ENCODE measurements at places on chromosomes 1 and 21.

GRCh38 chr1:214071469-214071868 is 83.7 kb downstream of the PROX1 start:
- DNase-seq, result no peak

GRCh38 chr1:210416681-210417080 is 88.0 kb downstream of the HHAT start:
- DNase-seq, result no peak

DNA sequence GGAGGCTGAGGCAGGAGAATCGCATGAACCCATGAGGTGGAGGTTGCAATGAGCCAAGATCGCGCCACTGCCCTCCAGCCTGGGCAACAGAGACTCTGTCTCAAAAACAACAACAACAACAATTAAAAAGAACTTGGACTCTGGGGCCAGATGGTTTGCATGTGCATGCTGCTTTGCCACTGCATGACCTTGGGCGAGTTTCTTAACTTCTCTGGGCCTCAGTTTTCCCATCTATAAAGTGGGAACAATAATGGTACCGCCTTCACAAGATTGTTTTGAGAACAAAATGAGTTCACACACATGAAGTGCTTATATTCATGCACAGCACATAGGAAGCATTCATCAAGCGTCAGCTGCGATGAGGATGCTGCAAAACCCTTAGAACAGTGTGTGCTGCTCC is 74.6 kb downstream of the MAN1C1 start:
- DNase-seq, result no peak

GRCh38 chr1:206931709-206932108 is 10.0 kb upstream of the FCMR start:
- no peak for DNase-seq

GRCh38 chr1:63557365-63557987 is 34.2 kb downstream of the EFCAB7 start:
- peak; percentile 55 for DNase-seq

- DNase-seq, result no peak
Observed at GRCh38 chr1:236523704-236524141, at the start of gene LGALS8. TSS of gene LGALS8 (plus strand) at chr1:236523982. CDS start at chr1:236526071, 2,089 bp downstream.

DNA sequence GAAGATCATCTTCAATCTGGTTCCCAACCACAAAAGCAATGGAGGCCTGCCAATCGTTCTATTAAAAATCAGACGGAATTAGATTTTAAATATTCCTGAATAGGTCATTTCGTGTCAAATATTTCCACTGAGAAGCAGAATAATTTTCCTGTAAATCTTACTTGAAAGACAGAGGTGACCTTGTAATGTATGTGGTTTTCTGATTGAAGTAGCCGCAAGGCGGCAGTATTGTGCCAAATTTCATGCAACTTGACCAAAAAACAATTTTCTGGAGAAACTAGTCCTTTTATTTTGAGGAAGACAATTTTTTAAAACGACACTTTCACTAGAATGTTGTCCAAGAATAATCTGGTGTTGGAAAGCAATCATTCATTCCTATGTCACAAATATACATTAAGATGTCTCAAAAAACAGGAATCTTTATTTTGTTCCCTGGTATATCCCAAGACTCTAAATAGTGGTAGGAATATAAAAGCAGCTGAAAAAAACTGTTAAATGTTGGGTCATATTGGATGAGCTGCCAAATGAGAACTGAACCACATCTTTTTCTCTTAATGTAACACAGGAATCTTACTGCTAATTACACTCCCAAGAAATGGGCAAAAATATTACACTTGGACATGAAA is 33.6 kb downstream of the SPAG17 start:
- peak; percentile 76 for DNase-seq

- DNase-seq, result no peak
Observed at GRCh38 chr1:186463926-186464325, 3.0 kb upstream of the PDC start.

- no peak for DNase-seq
Observed at GRCh38 chr1:202210385-202210784, 16.8 kb downstream of the LGR6 start.

- no peak for DNase-seq
Observed at GRCh38 chr1:211285196-211285595, 26.0 kb downstream of the RCOR3 start.

DNA sequence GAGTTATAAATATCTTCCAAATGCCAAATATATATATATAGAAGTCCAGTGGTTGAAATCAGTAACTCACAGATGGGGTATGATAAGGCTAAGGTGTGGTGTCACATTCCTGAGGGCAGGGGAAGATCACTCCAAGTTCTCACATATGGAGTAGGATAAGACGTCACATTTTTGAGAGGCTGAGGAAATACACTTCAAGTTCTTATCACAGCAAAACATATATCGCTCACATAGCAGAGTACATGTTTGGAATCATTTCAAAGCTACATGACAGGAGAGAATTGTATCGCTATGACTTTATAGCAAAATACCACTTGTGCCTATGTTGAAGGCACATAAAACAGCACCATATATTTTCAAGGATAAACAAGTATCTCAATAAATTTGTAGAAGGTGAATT is 55.1 kb downstream of the RBM11 start:
- DNase-seq, result no peak

DNA sequence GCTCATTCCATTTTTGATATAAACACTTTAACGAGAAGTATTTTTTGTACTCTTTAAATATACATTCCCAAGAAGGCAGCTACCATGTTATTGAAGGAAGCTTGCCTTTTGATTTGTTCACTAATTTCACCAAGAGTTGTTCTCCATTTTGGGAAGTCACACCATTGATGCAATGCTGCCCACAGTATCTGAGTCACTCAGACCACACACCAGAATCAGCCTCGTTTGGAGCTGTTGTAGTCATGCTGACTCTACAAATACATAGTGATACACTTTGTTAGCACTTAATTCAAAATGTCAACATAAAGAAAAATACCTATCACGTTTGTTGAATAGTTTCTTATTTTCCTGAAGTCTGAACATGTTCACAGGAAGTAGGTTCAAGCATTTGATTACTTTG is 78.7 kb downstream of the PAPPA2 start:
- no peak for DNase-seq

DNA sequence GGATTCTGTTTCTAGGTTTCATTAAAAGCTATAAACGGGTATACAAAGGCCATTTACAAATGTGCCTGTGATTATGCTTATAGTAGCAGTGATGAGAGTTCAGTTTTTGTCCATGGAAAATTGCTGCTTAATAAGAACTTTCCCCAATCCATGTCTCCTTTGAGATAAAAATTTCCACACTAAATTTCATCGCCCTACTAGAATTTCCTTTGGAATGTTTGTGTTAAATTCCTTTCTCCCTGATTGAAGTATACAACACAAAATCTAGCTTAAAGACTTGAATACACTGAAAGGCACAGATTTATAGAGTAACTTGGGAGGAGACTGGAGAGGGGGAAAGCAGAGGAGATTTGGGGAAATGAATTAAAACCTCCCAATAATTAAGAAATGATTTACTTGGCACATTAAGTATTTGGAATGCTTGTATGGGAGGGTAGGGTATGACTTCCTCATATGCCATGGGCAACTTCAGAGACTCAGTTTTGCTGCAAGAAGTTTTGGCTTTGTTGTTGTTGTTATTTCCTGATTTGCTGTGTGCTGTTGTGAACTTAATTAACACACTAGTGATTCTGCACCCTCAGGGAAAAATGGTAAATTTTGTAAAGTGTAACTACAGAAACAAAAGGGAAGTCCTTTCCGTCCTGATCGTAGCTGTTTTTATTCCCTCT is 157.6 kb upstream of the LMO4 start:
- no peak for DNase-seq

GRCh38 chr1:228030451-228031201 is 23.8 kb downstream of the WNT3A start:
- DNase-seq, result no peak

DNA sequence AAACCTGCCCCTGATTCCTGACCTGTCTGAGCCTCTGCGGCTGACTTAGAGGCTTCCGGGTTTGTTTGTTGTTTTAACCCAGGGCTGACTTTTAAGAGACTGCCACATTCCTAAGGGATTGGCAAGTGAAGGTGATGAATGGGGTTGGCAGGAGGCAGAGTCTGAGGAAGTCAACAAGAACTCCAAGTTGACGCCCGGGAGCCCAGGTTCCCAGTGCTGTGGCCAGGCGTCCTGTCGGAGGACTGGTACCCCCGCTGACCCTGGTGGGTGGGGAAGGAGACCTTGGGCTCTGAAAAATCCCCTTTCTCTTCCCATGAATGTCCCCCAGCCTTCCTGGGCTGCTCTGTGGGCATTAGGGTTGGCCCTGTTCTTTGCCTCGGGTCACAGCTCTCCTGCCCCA is 19.7 kb upstream of the EPS8L3 start:
- DNase-seq, result no peak

GRCh38 chr1:194225821-194226220 is 1039.4 kb upstream of the B3GALT2 start:
- no peak for DNase-seq

DNA sequence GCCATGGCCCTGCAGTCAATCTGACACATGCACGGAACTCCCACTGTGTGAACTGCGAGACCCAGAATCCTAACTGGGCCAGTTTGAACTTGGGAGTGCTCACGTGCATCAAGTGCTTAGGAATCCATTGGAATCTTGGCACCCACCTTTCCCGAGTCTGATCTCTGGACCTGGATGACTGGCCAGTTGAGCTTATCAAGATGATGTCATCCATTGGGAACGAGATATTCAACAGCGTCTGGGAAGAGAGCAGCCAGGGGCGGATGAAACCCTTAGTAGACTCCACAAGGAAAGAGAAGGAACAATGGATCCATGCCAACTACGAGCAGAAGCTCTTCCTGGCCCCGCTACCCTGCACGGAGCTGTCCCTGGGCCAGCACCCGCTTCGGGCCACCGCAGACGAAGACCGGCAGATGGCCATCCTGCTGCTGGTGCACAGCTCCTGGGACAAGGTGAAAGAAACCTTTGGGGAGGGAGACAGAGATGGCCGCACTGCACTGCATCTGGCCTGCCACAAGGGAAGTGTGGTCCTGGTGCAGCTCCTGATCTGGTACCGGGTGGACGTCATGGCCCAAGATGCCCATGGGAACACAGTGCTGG is 3.1 kb upstream of the TDRD5 start:
- DNase-seq, result no peak

DNA sequence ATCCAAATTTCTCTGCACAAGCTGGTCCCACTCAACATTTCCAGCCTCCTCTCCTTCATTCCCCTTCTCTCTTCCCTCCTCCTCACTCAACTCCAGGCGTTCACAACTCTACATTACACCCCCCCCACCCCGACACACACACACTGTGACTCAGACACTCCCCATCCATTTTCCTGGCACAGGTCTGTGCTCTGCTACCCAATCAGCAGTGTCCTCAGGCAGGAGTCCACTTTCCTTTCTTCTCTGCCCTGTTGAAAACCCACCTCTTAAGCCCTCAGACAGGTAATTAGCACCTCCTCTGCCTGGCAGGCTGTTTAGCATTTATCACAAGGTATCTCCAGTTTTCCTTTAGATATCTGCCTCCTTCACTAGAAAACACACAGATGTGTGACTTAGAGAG is 8.8 kb upstream of the LMX1A start:
- DNase-seq, result no peak

Measured in NT2/D1 (cell line).